ENCODE measurements at places on chromosomes 6 and 20.
A peak's percentile ranks its signal among the peaks of the same experiment; 100 is the strongest.

GRCh38 chr6:126293891-126294524, 45.9 kb upstream of the CENPW start:
- no peak for DNase-seq

- no peak for DNase-seq
Observed at GRCh38 chr6:47495207-47495606, 17.6 kb downstream of the CD2AP start.

DNA sequence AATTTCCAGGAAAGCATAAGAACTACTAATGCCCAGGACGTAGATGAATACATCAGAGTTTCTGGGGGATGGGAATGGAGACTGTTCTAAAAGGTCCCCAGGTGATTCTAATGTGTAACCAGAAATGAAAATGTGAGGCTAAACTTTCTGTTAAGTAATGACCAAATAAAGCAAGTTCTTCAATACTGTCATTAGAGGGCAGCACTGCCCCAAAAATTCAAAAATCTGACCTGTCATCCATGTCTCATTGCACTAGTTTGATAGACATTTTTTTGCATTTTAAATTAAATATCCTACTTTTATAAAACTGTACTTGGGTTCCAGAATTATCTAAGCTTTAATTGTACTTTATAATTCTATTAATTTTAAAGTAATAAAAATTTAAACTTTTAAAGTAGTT, 94.9 kb downstream of the RFX6 start:
- DNase-seq: peak; percentile 29

GRCh38 chr20:53723621-53724020, 130.0 kb upstream of the ZNF217 start:
- DNase-seq: no peak

DNA sequence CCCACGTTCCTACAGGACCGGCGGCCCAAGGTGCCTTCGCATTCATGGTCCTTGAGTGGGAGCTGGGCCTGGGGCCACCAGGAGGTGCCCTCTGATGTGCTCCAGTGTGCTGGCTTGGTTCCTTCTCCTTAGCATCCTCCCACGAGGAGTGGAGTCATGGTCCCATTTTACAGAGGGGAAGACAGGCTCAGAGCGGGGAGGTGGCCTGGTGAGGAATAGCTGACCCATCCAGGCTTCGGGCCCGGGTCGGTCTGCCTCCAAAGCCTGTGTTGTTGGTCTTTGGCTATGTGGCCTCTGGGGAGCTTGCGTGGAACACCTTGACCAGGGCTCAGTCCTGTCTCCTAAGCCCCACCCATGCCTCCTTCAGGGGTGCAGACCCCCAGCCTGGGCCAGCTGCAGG, 22.8 kb downstream of the RBM38 start:
- DNase-seq: no peak

DNA sequence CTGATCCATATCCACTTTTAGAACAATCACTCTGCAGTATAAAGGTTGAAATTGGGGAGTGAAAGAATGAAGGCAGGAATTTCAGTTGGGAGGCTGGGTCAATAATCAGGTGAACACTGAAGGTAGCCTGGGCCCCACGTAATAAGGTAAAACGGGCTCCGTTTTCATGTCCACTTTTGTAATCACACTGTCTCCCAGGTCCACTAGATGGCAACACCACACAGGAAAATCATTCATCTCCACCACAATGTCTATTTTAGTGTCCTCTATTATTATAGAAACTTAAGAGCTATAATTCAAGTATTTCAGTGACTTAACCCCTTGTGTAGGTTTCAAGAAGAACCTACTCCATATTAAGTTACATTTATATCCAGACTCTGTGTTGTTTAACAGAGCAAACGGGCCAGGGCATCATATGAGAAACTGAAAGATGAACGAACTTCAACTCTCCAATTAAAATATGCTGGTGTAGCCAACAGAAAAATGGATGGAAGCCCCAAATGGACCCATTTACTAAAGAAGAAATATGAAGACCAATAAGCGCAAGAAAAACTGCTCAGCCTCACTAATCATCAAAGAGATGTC, 45.9 kb upstream of the MC3R start:
- DNase-seq: no peak

Measured in G401 (cell line).